Stimulated activated CD8-positive, alpha-beta memory T cell treated with anti-CD3 and anti-CD28 coated beads, Interleukin-2, amount 100 ng/mL, for 1 hour (primary cell): ENCODE measurements at places on chromosomes 13 and 19.

DNA sequence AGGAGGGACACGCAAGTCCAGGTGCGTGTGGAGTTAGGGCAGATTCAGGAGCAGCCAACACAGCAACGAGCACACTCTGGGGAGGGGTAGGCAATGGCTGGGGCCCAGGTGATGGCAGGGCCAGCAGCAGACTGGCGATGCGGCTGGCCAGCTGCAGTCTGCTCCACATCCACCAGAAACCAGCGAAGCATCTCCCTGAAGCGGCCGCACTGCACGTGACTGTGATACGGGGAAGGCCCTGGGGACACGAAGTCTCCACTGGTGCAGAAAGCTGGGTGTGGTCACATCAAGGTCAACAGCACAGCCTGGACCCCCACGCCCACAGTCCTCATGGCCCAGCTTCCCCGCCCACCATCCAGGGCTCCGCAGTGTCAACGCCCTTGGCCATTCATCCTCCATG lies 21.3 kb upstream of the EPHX3 start:
- no peak for DNase-seq

- DNase-seq, result no peak
Observed at GRCh38 chr13:51000571-51001260, 91.1 kb downstream of the RNASEH2B start.

DNA sequence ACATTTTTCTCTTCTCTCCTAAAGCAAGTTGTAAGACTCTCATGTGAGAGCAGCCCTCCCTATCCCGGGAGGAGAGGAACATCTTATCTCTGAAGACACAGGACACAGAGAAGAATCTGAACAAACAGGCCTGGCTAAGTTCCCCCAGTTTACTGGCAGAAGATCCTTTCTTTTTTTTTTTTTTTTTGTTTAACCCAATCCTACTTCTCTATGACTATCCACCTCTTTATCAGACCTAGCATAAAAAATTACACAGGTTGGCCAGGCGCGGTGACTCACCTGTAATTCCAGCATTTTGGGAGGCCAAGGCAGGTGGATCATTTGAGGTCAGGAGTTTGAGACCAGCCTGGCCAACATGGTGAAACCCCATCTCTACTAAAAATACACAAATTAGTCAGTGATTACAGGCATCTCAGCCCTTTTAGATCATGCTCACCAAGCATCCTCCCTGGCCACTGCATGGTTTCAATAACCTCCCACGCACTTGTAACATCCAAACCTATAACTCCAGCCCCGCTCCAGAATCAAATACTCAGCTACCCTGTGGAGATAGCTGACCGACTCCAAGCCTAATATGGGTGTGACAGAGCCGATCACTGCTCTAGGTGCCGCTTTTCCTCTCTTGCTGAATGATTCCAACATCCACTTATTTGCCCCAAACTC lies 27.3 kb upstream of the MUC16 start:
- no peak for DNase-seq

DNA sequence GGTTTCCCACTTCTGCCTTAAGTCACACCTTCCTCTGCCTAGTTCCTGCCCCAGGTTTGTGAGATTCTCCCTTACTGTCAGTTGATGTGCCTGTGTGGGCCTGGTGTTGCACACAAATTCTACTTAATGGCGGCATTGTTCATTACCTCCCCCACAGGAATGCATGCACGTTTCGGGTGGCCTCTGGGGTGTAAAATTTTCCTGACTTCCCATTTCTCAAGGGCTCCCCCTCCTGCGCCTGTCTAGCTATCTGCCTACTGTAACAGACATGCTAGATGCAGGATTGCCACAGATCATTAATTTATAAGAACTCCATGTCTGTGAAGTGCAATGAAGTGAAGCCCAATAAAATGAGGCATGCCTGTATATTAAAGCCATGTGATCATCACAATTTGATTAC lies 1466.3 kb downstream of the PCDH9 start:
- no peak for DNase-seq

DNA sequence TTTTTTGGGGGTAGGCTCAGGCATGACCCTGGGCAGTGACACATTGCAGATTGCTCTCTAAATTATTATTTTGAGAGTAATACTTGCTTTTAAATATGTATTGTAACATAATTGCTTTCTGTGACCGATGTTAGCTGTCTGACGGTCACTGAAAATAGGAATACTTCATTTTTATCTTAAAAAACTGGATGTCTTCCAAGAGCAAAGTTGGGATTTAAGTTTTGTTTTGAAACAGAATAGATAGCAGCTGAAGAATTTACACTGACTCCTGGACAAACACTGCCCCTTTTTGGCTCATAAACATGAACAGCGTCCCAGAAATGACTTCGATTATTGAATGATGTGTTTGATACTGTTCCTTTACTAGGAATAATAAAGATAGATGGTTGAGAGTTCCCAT lies 535.9 kb downstream of the GPC5 start:
- DNase-seq, result no peak

DNA sequence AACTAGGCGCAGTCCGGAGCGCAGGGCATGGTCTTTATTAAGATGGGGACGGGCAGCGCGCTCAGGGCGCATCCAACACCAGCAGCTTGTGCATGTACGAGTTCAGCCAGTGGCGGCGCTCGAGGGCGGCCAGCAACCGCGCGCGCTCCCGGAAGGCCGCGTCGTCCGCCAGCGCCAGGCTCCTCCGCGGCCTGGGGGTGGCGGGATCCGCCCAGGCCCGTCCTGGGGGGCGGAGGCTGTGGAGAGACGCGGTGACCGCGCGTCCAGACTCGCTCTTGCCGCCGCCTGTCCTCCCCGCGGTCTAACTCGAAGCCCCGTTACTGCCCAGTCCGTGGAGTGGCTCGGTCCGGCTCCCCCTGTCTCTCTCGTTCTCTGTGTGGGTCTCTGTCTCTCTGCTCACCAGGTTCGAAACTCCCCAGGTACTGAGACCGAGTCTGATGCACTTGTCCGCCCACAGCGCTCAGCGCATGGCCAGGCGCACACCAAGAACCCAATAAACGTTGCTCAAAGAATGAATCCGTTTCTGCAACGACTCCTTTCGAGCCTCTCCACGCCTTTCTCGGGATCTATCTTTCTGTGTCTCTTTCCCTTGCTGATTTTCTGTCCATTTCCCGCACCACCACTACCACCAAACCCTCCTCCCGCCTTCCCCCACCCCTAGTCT lies 702 bp downstream of the PTH2 start:
- DNase-seq, result no peak

DNA sequence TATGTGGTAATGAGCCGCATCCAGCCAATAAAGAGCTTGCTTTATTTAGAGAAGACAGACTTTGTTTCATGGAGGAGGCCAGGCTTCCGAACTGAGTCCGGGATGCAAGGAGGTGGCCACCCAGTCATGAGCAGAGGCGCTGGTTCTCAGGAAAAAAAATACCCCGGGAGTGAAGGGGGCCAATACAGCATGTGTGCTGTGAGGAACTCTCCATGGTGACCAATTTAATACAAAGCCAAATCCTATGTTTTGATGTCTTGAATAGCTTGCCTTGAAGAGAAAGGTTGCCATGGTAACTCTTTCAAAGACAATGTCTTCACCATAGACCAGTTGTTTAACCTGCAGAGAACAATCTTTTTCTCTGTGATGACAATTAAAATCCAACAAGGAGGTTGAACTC lies 43.4 kb upstream of the PDCD5 start:
- no peak for DNase-seq

- no peak for DNase-seq
Observed at GRCh38 chr13:99977912-99978798, 3.4 kb upstream of the ZIC2 start.

GRCh38 chr19:799076-799881 lies 2.0 kb downstream of the PTBP1 start:
- DNase-seq, result no peak

- DNase-seq, result peak; percentile 0
Observed at GRCh38 chr19:10193790-10194499, 808 bp downstream of the DNMT1 start.

GRCh38 chr19:6678690-6679109 lies 8.7 kb upstream of the TNFSF14 start:
- DNase-seq, result no peak

DNA sequence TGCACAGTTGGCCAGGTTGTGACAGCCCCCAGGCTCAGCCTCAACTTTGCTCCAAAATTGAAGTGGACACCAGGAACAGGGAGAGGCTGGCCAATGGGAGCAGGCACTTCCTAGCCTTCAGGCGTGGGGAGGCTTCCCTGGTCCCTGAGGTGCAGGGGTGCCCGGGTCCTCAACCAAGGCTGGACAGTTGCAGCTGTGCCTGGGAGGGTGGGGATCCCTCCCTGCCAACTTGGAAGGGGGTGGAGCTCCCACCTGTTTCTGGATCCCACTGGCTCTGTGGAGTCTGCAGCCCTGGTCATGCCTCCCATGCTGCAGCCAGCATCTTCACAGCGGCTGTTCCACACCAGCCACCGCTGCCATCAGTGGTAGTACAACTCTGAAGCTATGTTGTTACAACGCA lies 502.8 kb upstream of the SLITRK5 start:
- no peak for DNase-seq

DNA sequence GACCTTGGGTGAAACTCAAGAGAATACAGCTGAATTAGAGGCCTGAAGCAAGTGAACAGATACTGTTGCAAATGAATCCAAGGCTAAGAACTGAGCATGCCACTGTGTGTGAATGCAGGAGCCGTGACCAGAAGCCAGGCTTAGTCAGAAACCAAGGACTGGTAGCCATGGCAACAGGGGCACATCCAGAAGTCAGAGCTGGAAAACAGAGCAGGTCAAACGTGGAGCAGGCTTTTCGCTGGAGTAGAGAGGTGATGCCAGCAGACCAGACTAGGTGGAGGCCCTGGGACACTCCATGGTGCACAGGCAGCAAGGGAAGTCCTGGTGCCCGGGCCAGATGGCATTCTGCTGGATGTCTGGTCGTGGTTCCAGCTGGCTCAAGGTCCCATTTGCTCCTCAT lies 564.1 kb downstream of the PCDH9 start:
- no peak for DNase-seq

GRCh38 chr13:58852076-58852475 lies 1220.5 kb downstream of the PCDH17 start:
- DNase-seq, result no peak

DNA sequence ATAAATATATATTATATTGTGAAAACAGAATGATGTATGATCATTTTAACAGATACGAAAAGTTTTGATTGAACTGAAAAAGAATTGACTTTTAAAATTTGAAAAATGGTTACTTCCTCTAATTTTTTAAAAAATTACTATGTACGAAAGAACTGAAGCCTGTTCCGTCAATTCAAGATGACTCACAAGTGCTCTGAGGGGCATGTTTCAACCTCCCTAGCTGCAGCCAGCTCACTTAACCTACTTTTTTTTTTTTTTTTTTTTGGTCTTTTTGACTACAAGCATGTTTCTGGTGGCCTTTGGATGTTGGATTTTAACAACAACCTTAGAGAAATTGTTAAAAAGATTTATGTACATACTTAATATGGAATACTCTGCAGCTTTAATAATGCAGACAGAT lies 1139.3 kb downstream of the DIAPH3 start:
- no peak for DNase-seq

DNA sequence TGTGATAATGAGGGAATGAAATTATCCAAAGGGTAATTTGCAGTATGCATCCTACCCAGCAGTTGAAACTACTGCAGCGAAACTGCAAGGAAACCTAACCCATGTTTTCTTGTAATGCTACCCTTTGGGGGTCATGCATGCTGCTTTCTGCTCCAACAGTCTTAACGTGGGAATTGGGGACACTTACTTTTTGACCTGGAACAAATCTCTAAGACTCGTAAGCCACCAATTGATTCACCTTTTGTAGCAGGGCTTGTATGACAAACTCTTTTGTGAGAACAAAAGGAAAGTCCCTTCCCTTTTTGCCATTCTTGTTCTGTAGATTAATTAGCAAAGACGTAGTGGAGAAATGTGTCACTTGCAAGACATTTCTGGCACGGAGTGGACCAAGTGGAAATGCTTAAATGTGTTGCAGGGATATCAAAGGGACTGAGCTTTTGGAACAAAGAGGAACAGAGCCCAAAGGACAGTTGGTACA lies 27.4 kb downstream of the LRCH1 start:
- DNase-seq, result no peak

DNA sequence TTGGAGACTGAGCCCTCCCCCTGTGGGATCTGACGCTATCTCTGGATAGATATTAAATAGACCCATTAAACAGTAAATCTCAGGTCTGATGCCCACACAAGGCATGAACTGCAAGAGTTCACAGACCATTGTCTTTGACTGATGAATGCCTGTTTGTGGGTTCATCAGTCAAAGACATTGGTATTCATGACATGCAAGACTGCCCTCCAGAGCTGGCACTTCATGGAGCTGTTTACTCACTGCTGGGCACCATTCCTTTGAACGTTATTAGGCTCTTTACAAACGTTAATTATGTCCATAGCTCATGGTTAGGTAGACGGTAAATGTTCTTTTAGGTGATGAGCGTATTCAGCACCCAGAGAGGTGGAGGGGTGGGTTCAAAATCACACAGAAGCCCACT lies 111.8 kb upstream of the PABPC3 start:
- no peak for DNase-seq

GRCh38 chr13:80030491-80030890 lies 310.4 kb downstream of the SPRY2 start:
- DNase-seq, result no peak

- DNase-seq, result no peak
Observed at GRCh38 chr13:52884429-52885010, 36.1 kb upstream of the PCDH8 start.

DNA sequence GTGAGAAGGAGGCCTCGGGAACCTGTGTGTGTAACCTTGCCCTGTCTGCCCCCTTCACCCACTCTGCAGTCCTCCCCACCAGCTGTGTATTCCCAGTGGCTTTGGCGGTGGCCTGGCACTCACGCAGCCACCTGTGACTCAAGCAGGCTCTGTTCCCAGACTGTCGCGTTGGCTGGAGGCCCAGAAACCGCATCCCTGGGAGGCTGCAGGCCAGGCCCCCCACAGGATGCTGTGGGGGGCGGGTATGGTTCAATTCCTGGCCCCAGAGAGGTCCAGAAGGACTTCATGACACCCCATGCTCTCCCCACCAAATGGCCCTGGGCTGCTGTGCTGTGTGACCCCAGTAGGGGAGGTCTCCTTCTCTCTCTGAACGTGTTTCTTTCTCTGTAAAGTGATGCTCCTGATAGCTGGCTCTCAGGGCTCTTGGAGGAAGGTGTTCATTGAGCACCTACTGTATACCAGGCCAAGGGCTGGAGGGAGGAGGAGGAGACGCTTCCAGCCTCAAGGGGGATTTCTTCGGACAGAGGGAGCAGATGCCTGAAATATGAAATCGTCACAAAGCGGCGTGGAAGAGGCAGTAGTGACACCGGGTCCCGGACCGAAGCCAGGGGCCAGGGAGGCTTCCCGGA lies 1.9 kb upstream of the LINGO3 start:
- DNase-seq, result no peak
